ENCODE measurements at places on chromosomes 16 and 17.

- DNase-seq, result peak; percentile 21
These were observed at the start of gene DOC2B for GRCh38 chr17:181245-182049. DOC2B (minus strand) TSS chr17:181650; CDS start chr17:181479, 171 bp downstream.

DNA sequence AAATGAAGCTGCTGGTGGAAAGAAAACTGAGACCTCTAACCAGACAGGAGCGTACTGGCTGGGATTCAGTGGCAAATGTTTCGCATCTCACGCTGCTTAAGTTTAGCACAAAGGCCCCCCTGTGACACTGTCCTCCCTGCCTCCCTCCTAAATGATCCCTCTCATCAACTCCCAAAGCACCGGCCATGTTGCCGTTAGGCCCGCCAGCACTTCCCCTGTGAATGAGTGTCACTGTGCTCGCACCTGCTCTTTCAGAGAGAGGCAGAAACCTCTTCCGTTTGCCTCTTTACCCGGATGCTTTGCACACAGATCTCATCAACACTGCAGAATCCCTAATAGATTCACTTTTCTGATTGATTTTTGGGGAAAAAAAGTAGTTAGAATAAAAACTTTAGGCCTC lies 26.5 kb downstream of the MBTPS1 start:
- no peak for DNase-seq

DNA sequence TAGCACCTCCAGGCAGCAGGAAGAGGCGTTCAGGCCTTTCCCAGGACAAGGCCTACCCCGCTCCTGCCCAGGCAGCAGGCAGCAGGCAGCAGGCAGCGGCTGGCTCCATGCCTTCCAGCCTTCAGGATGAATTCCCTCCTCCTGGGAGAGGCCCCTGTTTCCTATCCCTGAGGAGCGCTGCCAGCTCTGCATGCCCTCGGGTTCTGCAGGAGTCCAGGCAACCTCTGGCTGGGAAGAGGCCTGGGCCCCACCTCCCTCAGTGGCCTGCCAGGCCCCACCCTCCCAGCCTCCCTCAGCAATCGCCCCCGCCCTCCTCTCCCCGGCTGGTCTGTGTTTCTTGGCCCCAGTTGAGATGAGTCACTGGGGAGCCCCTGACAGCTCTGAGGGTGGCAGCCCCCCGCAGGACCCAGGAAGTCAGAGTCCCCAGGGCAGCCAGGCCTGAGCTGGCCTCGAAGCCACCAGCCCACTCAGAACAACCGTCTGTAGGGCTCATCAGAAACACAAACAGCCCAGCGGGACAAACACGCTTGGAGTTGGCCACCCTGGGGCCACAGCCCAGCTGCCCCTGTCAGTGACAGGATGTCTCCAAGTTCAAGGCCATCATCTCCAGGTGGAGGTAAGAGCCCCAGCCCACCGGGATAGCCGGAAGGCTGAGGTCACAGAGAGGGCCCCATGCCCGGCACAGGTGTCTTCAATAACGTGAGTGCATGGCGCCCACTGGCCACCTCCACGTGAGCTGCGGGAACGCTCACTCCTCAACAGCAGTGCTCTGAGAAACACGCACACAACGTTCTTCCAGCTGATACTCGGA lies 39.5 kb upstream of the CIBAR2 start:
- DNase-seq, result peak; percentile 96

DNA sequence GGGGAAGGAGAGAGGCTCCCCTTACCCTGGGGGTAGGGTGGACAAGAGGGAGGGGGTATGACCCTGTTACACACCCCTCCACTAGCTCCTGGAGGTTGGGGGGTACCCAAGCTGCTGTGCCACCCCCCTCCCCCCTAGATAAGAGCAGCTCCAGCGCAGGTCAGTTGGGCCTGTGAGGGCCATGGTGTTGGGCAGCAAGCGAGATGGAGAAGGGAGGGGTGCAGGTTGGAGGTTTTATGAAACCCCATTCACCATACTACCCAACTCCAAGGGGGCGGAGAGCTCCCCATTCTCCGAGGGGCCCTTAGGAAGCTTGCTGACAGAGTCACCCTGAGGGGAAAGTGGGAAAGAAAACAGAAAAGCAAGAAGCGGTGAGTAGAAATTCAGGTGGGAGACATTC lies 1.7 kb upstream of the SOX15 start:
- DNase-seq, result no peak

- no peak for DNase-seq
These were observed 44.1 kb downstream of the PCTP start for GRCh38 chr17:55794725-55795482.

GRCh38 chr16:19851476-19851875 lies 33.2 kb downstream of the GPRC5B start:
- no peak for DNase-seq

Measured in EL (cell line).